ENCODE measurements at places on chromosomes 2 and 18. TPM values are rescaled to one million over a fixed set of nuclear protein-coding genes. Genes with fewer than 3 reads are reported as not detected.
A peak's percentile ranks its signal among the peaks of the same experiment; 100 is the strongest.

- DNase-seq = no peak
Measured at GRCh38 chr2:103734911-103735310, 973.1 kb downstream of the TMEM182 start.

DNA sequence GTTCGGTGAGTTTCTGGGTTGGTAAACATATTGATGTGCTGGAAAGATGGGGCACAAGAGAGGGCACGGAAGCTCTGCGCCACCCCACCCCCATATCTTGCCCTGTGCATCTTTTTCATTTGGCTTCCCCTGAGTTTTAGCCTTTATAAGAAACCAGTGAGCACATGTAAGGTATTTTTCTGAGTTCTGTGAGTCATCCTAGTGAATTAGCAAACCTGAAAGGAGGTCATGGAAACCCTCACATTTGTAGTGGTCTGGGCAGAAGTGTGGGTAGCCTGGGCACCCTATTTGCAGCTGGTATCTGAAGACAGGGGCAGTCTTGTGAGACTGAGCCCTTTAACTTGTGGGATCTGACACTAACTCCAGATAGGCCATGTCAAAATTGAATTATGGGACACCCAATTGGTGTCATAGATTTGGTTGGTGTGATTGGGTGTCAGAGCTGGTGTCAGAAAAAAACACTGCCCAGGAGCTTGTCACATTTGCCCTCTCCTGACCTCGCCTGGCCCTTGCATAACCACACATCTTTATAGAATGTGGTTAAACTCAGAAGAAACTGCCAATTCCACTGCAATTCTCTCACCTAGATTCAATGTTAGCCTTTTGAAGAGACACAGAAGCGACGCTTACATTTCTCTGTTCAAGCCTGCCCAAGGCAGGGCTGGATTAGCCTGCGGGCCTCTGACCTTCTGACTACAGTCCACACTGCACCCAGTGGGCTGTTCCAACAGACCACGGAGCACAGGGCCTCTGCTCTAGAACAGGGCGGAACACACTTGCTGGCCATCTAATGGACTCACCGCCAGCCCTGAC, 12.0 kb upstream of the GALM start:
- DNase-seq = peak; percentile 34

DNA sequence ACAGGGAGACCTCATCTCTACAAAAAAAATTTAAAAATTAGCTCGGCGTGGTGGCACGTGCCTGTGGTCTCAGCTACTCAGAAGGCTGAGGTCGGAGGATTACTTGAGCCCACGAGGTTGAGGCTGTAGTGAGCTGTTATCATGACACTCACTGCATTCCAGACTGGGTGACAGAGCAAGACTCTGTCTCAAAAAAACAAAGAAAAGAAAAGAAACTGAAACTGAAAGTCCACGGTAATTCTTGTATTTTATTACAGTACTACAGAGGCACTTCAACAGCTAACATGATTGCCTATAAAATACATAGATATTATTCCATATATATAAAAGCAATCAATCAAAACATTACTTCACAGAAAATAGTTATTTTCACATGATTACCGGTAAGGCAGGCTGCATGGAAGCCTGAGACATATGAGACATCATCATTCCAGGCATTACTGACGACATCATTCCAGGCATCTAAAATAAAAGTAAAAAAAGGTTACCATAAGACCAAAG, 23.1 kb downstream of the PRPF40A start:
- no peak for DNase-seq

DNA sequence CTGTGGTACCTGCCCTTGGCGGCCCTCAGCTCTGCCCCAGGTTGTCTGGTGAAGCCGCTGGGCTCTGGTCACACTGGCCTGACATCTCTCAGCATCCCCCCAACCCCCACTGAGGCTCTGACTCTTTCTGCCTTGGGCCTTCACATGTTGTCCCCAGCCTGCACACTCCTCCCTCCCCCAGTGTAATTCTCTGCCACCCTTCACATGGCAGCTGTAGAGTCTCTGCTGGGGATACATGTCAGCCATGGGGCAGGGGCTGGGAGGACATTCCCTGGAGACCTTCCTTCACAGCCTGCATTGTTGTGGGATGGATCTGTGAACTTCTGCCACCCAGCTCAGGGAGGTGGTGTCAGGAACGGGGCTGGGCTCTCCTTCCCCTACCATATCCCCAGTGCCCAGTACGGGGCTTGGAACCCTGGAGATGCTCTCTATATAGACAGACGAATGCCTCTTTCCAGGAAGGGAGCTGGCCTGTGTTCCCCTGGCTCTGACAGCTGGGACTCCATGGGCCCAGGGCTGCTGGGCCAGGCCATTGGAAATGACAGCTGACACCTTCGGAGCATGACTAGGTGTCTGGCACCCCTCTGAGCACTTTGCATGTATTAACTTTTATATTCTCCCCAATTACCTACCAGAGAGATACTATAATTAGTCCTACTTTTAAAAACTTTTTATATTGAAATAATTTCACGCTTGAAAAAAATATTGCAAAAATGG, 151.5 kb downstream of the INHBB start:
- DNase-seq = no peak

GRCh38 chr18:78368726-78369125, 610.9 kb upstream of the SALL3 start:
- DNase-seq = no peak

GRCh38 chr2:191115804-191116203, 35.0 kb downstream of the STAT4 start:
- DNase-seq = no peak

DNA sequence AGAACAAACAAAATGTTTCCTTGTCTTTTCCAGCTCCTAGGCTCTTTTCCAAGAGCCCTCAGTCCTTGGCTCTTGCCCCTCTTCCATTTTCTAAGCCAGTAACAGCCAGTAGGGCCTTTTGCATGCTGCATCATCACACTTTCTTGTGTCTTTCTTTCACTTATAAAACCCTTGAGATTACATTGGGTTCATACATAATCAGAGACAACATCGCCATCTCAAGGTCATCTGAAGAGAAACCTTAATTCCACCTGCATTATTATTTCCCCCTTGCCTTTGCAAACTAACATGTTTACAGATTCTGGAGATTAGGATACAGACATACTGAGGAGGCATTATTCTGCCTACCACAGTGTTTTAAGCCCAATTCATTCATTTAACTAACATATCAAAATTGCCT, 697.3 kb downstream of the TRIB2 start:
- no peak for DNase-seq

DNA sequence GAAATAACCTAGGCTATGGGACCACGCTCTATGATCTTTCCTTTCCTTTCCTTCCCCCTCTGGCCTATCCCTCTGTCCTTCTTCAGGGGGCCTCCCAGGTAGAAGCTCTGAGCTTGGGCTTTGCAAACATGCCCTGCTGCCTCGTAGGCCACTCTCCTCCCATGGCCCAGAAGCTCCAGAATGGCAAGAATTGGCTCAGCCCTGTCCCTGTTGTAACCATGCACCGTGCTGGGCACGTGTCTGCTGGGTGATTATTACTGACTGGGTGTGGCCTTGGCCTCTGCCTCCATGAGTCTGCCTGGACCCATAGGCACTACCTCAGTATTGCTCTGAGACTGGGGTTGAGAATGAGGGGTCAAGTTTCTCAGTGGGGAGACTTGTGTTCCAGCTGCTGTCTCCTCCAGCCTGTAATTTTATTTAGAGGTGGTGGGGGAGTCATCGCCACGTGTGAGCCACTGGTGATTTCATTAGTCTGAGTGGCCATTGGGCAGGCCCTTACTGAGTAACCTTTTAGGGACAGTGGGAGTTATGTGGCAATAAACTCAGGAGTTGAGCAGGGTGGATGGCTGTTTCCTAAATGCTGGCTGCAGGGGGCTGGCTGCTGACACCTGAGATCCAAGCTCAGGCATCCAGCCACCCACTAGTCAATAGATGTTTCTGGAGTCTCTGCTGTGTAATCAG, 157.9 kb downstream of the CLIP4 start:
- no peak for DNase-seq

DNA sequence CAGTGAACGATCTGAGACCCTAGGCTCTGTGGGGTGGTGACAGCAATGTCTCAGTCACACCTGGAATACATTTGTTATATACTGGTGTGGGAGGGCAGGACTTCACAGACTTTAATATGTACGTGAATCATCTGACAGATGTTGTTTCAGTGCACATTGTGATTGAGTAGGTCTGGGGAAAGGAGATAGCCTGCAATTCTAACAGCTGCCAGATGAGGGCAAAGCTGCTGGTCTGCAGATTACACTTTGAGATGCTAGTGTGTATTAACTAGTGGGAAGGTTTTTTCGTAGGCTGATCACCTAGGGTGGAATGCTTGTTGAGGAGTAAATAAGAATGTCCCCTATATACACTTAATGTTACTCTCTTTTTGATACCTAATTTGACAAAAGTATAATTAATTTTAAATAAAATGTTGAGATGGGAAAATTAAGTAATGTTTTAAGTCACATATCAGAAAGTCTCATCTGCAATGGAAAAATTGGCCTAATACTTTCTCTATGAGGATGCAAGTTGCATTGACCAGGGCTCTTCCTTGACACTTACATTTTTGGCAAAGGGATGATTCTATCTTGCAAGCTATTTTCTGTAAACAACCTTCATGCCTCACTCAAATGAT, 496.9 kb upstream of the HNMT start:
- DNase-seq = no peak

DNA sequence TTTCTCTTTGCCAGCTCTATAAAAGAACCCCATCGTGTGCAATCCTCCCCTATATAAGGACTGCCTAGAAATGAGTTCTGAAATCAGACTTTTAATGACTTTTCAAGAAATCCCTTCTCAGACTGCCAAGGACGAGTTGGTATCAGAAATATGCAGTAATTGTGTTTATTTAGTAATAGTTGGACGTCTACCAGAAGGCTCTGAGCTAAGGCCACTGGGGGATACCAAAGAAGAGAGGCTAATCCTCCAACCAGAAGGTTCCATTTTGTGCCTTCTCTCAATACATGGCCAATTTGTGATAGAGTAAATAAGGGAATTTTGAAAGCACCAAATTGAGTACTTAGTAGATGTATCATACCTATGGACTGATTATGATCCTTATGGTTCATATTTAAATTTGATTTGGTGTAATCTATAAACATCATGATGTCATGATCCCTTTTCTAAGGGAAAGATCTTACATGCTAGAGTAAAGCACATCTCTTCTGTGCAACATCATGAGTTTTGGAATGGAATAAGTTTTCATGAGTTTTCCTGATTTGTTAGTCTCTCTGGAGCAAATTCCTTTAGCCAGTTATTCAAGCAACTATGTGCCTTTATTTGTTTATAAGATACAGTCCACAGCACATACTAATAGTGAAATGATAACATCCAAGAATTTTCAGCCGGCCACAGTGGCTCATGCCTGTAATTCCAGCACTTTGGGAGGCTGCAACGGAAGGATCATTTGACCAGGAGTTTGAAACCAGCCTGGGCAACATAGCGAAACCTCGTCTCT, 82.2 kb upstream of the LTBP1 start:
- DNase-seq = no peak

DNA sequence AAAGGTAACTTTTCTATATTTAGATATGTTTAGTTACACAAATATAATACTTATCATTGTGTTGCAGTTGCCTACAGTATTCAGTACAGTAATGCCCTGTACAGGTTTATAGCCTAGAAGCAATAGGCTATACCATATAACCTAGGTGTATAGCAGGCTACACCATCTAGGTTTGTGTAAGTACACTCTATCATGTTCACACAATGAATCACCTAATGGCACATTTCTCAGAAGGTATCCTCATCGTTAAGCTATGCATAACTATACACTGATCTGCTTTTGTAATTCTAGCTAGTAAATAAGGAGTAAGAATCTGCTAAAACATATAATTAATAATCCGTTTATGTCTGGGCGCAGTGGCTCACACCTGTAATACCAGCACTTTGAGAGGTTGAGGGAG, 102.1 kb downstream of the COMMD1 start:
- DNase-seq = no peak

DNA sequence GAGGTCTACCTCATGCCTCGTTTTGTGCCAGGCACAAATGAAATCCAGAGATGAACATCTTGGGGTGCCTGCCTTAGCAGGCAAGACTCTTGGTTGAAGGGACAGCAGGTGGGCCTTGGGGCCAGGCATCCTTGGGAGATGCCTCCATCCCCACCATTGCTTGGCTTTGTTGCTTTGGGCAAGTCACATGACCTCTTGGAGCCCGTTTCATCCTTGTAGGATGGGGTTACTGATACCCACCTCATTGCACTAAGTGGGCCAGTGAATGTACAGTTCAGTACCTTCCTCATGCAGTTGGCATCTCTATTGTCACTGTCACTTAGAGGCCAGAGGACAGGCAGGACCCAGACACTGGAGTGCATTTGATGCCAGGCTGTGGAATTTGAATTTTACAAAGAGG, 195.5 kb downstream of the LDLRAD4 start:
- DNase-seq = no peak

DNA sequence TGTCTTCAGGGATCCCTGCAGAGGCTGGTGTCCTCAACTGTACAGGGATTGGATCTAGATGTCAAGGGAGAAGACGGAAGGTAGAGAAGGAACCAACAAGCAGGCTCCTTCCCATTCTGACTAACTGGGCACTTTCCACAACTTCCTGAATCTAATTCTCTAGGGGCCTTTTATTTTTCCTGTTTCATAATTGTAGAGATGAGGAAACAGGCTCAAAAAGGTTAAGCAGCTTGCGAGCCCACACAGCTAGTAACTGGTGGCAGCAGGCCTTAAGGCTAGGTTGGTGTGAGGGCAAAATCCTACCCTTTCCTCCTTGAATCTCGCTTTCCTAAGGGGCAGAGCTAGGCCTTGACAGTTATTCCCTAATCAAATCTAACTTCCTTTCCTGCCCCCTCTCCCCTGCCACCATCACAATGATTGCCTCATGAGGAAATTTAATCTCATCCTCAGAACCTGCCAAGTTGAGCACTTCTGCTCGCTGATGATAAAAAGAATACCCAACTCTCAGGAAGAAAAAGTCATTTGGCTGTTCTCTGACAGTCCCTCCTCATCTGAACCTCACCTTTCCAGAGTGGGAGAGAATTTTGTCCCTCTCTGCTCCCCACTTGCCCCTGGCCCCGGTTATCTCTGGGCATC, 35.7 kb upstream of the POLE4 start:
- no peak for DNase-seq

DNA sequence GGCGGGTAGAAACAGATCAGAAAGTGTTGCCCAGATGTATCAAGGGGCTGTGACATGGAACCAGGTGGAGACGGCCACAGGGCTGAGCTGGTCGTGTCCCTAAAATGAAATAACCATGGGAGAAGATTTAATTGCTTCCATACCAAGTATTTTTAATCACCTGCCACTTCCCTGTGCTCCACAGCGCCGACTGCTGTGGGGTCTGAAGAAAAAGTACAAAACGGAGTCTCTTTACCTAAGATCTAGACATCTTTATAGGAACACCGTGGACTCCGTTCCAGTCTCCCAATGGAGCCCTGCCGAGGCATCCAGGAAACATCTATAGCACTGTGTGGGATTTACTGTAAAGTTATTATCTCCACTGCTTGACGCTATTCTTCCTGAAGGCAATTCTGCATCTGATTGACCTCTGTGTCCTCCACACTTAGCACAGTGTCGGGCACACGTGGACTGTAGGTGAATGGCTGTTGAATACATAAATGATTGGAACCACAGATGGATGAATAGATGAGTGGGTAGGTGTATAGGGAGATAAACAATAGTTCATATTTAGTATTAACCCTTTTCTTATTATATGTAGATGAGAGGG, 21.6 kb upstream of the GYPC start:
- no peak for DNase-seq

ST6GAL2 gene
- 2.3 TPM for total RNA-seq

ADAM23 gene
- total RNA-seq = 0.48 TPM

WDR75 gene
- total RNA-seq = 52.4 TPM

IL1RL2 gene
- total RNA-seq = 2.3 TPM

LAMA3 gene
- 173 TPM for total RNA-seq

CRIM1 gene
- total RNA-seq = 187 TPM

RFX8 gene
- 3.8 TPM for total RNA-seq

CNTNAP5 gene
- total RNA-seq = 0.66 TPM

MARCO gene
- total RNA-seq = 6.6 TPM

OTX1 gene
- not detected for total RNA-seq

Measured in breast epithelium (tissue), 4 donors.